ENCODE measurements at places on chromosomes 3 and 15.

GRCh38 chr3:14307656-14308302 is 94.6 kb upstream of the SLC6A6 start:
- DNase-seq: no peak

GRCh38 chr3:87867001-87867400 is 191.8 kb downstream of the CGGBP1 start:
- DNase-seq: no peak

DNA sequence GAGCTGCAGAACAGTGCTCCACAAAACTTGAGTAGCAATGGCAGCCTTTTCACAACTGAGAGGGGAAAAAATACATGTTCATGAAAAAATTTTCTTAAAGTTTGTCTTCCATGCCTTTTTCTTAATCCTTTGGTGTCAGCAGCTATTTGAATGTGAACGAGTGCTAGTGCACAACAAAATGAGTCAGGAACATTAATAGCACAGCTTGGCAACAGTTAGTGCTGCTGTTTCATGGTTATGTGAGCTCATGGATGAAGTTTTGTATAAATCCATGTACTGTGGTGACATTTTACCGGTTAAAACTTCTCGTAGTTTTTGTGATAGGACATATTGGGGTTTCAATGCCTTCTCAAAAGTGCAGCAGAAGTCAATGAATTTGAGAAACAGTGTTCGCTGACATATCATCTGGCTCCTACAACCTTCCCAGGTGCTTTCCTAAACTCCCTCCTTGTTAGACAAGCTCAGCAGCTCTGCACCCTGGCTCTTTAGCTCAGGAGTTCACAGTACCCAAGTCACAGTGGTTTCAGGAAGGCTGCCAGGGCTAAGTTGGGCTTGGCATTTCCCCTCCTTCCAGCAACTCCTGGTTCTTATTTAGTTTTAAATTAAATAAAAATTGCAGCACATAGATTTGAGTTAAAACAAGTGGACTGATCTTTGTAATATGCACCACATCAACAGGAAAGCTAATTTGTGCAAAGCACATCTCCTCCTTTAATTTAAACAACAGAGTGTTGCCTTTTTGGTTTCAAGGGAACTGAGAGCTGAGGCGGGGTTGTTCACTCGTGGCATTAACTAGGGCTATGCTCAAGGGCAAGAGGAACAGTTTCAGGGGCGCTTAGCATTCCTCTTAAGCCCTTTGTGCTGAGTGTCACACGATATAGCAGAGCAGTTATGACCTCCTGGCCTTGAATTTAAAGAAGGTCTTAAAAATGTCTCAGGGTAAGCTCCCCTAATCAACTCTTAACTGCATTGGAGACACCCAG is 362.8 kb downstream of the CHST2 start:
- DNase-seq: no peak

DNA sequence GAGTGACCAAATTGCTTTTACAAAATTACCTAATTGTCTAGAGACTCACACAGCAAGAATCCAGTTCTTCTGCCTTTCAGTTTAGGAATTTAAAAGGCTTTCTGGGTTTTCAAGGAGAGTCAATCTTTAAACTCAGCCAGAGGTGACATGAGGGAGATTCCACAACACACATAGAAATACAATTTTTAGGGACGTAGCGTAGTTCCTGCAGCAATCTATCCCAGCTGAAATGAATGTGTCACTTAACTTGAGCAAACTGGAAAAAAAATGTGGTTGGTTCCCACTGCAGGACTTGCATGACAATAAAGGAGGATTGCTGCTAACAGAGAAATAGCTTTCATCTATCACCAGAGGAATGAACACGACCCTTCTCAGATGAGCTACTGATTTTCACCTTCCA is 269.7 kb downstream of the OTOL1 start:
- DNase-seq: no peak

DNA sequence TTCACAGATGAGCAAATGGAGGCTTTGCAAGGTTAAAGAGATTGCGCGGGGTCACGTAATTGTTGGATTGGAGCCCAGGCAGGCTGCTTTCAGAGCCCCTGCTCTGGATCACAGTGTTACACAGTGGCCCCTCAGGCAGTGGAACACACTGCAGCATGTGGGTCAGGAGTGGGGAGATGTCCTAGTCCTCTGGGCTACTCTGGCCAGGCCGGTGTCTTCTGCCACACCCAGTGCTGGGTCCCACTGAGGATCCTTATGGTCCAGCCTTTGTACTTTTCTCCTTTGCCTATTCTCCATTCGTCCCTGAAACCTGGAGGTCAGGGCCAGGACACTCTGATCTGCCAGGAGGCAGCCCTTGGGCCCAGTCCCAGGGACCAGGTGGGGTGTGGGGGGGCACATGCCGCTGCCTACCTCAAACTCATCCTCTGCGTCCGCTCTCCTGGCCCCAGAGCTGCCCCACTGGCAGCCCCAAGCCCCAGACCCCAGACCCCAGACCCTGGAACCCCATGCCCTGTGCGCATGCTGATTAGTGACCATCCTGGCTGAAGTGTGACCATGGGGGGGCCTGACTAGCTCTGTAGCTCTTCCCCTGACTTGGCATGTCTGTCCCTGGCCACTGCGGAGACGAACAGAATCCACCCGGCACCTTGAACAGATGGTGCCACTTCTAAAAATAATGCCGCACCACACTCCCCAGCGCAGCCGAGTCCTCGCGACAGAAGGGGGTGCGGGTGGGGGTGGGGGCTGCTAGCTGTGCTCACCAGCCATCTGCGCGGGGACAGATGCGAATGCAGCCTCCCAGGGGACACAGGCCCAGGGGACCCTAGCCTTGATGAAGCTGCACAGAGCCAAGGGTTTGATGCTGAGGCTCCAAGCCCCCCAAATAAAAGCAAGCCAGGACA is 41.6 kb downstream of the ATP2B2 start:
- DNase-seq: peak; percentile 4

GRCh38 chr3:28103861-28104260 is 137.6 kb upstream of the CMC1 start:
- DNase-seq: peak; percentile 4

DNA sequence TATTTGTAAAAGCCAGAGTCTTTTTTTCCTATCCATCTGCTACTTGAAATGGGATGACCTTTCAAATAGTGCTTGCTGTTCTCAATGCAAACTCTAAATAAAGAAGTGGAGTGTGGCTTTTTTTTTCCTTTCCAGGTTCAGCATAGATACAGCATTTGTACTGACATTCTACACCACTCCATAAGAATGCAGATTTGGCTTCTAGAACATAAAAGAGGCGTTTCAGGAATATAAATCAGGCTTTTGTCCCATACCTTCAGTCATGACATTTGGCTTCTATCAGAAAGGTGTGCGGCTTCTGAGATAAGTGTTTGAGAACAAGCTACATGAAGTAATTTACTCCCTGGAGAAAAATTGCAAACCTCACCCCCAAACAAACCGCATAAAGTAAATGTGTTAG is 553.1 kb downstream of the FHIT start:
- DNase-seq: peak; percentile 51

DNA sequence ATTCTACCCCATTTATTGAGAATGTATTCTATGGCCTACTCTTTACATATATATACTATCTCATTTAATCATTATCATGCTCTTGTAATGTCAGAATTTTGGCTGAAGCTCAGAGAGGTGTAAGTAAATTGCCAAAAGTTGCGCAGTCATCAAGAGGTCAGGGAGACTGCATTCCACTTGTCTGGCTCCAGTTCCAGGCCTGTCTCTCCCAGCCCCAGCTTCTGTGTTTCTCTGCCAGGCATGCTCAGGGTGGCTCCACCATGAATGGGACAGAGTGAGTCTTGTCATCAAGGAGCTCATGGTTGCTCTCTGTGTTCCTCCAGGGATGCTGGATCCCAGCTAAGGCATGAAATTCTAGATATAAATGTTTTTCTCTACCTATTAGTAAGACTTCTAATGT is 635.1 kb upstream of the MDFIC2 start:
- no peak for DNase-seq

DNA sequence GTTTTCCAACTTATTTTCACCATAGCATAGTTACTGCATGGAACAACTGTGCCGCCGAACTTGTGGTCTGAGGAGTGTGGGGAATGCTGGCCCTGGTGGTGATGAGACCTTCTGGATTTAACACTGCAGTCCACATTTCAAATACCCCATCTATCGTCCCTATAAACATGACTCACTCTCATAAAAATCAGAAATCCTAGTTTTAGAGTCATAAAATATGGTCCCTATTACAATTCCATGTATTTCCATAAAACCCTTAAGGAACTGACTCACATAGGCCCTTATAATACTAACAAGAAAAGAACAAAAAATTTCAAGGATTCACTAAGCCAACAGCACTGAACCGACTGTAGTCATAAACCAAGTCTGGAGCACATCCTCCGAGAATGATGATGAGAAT is 147.2 kb downstream of the FOXP1 start:
- no peak for DNase-seq

- DNase-seq: no peak
These were observed 10.3 kb upstream of the GPR160 start for GRCh38 chr3:170027233-170028102.

- DNase-seq: no peak
These were observed 784 bp downstream of the TTLL3 start for GRCh38 chr3:9810846-9811245.

GRCh38 chr3:147604136-147604535 is 195.0 kb downstream of the ZIC1 start:
- no peak for DNase-seq

DNA sequence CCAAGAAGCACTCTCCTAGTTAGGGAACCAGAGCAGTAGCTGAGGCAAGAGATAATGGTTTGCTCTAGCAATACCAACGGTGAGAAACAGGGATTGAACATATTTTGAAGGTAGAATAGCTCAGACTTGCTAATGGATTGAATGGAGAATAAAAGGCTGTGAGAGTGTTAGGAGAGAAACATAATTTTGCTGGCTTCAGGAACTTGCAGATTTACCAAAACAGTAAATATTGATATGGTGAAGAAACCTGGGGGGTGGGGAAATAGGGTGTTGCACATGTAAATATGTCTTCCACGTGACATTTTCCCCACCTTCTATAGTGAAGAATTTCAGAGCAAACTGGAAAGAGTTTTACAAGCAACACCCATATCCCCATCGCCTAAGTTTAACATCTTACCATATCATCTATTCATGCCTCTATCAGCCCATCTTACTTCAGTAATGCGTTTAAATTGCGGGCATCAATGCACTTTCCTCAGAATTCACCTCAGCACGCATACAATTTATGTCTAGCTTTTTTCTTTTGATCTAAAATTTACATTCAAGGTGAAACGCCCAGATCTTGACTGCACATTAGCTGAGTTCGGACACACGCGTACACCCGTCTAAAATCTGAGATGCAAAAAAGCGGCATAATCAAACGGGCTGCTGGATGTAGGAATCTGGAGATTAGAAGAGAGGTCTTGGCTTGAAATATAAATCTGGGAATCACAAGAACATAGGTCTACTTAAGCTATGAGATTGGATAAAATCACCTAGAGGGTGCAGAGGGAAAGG is 891 bp upstream of the NR1D2 start:
- no peak for DNase-seq

DNA sequence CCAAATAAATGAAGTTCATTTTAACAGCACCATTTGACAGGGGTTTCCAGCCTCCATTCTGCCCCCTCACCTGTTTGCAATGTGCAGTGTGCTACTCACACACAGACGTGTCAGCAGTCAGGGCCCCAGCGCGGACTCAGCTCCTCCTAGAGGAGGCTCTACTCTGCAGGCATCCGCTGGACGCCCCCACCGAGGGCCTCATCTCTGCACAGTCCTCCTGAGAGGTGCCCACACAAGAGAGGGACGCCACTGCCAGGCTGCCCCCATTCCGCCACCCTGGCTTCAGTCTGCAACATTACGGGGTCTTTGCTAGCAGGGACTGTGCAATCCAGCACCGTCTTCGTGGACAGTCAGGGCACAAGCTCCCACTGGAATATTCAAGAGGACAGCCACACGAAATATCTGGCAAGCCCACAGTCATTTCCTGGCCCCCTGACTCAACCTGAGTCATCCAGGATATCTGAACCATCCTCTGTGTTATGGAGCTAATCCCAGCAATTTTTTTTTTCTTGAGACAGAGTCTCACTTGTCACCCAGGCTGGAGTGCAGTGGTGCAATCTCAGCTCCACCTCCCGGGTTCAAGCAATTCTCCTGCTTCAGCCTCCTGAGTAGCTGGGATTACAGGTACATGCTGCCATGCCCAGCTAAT is 255.0 kb downstream of the OCA2 start:
- DNase-seq: no peak

- peak; percentile 26 for DNase-seq
These were observed 24.8 kb downstream of the IGF1R start for GRCh38 chr15:98673133-98673532.

DNA sequence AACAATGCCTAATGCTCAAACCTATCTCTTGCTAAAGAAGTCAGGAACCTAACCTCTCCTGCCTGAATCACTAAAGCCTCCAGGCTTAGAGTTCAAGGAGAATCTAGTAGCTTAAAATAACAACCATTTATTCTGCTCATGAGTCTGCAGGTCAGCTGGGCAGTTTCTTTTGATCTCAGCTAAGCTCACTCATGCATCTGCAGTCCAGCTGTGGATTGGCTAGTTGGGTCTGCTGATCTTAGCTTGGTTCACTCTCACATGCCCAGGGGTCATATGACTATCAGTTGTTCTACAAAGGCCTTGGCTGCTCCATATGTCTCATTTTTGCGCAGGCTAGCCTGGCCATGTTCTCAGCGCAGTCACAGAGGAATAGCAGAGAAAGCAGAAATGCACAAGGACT is 109.2 kb upstream of the STT3B start:
- no peak for DNase-seq

DNA sequence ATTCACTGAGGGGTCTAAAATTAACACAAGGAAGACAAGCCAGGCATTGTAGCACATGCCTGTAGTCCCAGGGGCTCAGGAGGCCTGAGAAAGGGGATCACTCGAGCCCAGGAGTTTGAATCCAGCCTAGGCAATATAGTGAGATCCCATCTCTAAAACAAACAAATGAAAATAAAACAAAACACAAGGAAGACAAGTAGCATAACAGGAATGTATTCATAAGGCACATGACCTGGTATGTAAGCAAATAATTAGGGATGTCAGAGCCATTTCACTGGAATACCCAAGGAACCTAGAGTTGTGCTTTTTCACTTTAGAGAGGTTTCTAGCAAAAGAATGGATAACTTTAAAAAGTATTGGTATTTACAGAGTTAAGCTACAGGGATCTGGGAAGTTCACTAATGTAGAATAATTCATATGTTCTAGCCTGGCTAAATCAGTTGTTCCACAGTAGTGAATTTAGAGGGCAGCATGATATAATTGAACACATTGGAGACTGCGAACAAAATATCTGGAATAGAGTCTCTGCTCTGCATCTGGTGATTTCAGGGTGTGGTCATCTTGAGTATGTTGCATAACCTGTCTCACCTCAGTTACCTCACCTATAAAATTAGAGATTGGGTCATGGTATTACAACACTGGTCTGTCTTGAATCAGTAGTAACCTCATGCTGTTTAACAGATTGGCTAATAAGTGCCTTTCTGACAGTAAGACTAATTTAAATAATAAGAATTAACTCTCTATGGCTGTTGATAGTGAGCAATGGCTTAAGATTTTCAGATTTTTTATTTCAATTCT is 9.3 kb downstream of the GRAMD1C start:
- DNase-seq: no peak

DNA sequence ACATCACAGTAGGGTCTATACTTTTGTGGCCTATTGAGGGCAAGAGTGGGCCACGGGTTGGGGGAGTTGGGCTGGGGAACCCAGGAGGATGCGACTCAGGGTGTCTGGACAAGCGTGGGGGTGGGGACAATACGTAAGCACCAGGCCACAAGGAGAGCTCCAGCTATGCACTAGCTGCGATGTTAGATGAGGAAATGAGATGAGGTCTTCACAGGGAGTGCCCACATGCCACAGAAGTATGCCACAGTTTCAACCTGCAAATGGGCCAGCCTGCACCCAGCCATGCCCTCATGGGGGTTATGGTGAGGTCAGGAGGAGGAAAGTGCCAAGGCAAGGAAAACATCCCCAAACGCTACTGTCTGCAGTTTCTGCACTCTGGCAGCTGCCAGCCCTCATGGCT is 30.5 kb downstream of the CACNA2D2 start:
- DNase-seq: no peak
